ENCODE measurements at places on chromosomes 7 and 10.

DNA sequence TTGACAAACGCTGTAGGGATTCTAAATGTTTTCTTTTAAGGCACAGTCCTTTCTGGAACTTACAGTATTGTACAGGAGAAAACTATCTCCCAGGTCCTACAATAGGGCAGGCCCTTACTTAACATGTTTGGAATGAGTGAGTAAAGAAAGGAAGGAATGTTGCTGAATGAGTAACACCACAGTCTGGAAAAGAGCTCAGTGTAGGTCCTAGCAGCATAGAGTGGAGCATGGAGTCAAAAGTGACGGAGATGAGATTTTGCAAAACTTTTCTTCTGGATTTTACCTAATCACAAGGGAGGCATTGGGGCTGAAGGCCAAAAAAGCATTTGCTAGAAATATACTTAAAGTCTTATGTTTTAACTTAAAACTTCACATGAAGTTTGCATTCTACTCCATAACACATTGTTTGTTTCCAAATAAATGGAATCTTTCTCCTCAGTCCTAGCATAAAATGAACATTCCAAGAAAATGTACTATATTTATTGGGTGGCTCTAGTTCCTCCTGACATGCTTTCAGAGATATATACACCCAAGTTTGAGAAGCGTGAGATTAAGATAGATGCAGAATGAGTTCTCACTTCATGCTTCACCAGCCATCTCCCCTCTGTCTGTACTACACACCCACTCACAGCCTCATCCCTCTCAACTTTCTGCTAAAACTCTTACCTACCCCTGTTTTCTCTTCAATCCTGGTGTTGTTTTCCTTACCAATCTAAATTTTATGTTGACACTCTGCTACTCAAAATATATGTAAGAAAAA lies 20.2 kb upstream of the ADD3 start:
- DNase-seq = no peak

GRCh38 chr10:52027055-52027705 lies 286.9 kb upstream of the DKK1 start:
- DNase-seq = no peak

DNA sequence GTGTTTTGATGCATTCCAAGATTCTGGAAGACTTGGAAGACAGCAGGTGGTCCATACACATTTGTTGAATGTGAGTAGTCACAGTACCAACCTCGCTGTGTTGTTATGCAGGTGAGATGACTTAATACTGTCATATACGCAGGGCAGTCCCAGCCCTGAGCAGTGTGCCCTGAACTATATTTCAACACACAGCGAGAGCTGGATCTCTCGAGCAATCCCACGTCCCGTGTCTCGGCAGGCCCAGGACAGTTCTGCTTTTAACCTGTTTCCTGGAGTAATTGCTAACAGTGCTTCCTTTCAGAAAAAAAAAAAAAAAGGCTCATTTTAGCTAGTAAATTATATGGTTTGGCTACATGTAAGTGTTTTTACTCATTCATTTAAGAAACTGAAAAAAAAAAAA lies 179.7 kb downstream of the PRKCQ start:
- no peak for DNase-seq

GRCh38 chr7:29019896-29020295 lies 61.8 kb upstream of the TRIL start:
- no peak for DNase-seq

GRCh38 chr7:152583006-152583405 lies 92.9 kb downstream of the XRCC2 start:
- DNase-seq = no peak

GRCh38 chr10:13823709-13824405 lies 237.1 kb downstream of the PRPF18 start:
- DNase-seq = no peak

- no peak for DNase-seq
These were observed 25.9 kb upstream of the GALNT11 start for GRCh38 chr7:151999424-152000090.

DNA sequence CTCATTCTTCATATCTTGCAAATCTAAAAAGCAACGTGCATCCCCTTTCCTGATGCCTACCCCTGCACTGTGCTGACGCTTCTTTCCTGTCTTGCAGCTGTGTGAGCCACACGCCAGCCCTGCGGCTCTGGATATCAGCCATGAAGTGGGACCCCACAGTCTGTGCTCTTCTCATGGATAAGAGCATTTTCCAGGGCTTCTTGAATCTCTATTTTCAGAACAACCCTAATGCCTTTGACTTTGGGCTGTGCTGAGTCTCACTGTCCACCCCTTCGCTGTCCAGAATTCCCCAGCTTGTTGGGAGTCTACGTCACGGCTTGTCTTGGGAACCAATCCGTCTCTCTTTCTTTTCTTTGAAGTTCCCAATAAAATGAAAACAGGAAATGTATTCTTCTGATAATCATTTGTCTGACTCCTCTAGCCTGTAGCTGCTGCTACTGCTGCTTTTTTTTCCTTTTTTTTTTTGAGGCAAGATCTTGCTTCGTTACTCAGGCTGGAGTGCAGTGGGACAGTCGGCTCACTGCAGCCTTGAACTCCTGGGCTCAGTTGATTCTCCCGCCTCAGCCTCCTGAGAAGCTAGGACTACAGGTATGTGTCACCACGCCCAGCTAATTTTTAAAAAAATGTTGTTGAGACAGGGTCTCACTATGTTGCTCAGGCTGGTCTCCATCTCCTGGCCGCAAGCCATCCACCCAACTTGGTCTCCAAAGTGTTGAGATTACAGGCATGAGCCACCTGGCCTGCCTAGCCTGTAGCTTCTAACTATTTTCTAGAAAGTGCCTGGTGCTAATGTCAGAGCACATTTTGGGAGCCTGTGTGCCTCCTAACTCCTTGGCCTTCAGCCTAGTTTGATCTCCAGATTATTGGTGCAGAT lies 30.3 kb downstream of the GSTO2 start:
- no peak for DNase-seq

DNA sequence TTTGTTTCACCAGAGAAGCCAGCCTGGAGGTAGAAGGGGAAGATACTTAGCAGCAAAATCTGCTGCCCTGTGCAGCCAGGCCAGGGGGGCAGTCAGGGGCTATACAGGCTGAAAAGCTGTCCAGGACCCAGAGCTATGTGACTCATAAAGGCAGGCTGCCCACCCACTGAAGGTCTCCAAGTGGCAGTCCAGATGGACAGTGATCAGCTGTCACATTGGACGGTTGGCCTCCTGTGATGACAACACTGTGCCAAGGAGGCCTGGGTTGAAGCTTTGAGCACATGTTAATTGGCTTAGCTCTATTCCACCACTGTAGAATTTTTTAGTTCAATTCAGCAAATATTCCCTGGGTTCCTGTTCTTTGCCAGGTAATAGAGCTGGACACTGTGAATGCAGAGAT lies 577.3 kb upstream of the GALNT17 start:
- DNase-seq = no peak

DNA sequence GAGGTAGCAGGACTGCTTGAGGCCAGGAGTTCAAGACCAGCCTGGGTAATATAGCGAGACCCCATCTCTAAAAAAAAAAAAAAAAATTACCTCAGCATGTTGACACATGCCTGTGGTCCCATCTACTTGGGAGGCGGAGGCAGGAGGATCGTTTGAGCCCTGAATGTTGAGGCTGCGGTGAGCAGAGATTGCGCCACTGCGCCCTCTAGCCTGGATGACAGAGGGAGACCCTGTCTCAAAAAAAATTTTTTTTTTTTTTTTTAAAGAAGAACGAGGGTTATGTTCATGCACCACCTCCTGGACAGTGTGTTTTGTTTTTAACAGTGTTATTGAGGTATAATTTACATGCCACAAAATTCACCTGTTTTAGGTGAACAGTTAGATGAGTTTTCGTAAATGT lies 51.1 kb upstream of the SEPHS1 start:
- DNase-seq = no peak

DNA sequence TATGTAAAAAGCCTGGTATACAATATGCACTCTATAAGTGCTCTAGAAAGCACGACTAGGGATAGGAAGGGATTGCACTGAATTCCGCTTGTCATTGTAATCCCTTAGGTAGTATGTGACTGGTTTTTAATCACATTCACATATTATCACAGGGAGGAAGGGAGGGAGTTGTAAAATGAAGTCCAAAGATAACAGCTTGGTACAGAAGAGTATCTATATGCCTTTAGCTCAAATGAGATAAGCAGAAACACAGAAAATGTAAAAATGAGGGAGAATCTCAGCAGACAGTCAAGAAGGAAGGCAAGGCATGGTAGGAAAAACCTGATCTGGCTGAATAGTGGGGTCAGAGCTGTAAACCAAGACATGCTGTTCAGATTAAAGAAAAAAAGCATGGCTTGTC lies 63.4 kb downstream of the ABI1 start:
- DNase-seq = no peak

- no peak for DNase-seq
These were observed 4.0 kb upstream of the CROT start for GRCh38 chr7:87341441-87341840.

DNA sequence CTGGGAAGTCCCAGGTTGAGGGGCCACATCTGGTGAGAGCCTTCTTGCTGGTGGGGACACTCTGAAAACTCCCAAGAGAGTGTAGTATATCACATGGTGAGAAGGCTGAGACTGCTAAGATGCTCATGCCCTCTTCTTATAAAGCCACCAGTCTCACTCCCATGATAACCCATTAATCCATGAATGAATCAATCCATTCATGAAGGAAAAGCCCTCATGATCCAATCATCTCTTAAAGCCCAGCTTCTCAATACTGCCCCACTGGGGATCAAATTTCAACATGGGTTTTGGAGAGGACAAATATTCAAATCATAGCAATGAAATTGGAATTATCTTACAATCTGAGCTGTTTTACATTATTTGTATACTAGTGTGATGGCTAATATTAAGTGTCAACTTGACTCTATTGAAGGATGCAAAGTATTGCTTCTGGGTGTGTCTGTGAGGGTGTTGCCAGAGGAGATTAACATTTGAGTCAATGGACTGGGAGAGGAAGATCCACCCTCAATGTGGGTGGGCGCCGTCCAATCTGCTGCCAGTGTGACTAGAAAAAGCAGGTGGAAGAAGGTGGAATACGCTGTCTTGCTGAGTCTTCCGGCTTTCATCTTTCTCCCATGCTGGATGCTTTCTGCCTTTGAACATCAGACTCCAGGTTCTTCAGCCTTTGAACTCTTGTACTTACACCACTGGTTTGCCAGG lies 14.3 kb upstream of the UBE2D1 start:
- no peak for DNase-seq

GRCh38 chr7:139186146-139186545 lies 44.9 kb upstream of the UBN2 start:
- no peak for DNase-seq

DNA sequence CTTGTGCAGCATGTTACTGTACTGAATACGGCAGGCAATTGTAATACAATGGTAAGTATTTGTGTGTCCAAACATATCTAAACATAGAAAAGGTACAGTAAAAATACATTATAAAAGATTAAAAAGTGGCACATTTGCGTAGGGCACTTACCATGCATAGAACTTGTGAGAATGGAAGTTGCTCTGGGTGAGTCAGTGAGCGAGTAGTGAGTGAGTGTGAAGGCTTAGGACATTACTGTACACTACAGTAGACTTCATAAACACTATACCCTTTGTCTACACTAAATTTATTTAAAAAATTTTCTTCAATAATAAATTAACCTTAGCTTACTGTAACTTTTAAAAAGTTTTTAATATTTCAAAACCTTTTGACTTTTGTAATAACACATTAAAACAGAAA lies 37.5 kb downstream of the BPGM start:
- DNase-seq = no peak

- no peak for DNase-seq
These were observed 36.1 kb downstream of the XPNPEP1 start for GRCh38 chr10:109887243-109887642.

GRCh38 chr7:26334166-26334859 lies 42.7 kb downstream of the SNX10 start:
- DNase-seq = no peak

- DNase-seq = no peak
These were observed 493.1 kb downstream of the XPNPEP1 start for GRCh38 chr10:109430043-109430760.

DNA sequence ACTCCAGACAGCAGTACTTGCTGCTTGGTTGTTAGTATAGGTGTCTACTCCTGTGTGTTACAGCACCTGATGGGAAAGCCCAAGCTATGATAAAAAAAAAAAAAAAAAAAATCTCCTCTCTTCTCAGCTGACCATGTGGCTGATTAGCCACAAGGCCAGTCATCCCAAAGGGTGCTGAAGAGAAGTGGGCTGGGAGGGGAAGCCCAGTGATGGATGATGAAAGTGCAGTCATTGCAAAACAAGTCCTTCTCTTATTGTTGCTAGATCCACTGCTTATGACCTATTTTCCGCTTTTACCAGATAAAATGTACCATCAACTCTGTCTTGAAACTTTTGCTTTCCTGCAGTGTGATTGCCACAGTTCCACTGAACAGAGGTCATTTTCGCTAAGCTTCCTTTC lies 1092.5 kb upstream of the C7orf33 start:
- DNase-seq = no peak

DNA sequence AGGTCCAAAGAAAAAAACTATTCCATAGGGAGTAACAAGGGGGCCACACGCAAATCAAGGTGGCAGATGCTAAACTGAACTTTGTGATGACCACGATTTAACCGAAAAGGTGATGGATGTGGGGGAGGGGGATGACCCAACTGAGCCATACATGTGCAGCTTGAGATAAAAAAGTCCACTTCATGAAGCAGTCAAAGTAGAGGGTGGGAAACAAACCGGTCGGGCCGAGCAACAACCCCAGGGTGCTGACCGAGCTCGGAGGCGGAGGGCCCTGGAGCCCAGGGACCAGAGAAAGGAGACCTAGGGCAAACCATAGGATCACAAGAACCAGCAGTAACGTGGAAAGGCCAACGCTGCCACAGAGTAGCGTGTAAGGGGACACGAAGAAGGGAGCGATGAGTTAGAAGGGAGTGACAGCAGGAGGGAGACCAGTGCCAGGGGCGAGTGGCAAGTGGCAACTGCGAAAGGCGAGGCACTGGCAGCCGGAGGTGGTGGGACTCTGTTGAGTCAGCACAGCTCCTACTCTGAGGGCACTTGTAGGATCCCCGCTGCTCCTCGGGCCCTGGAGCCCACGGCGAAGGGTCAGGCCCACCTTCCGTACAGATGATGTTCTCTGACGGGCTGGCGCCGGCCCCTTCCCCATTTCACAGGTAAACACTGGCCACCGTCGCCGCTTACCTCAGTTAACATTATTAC lies 540 bp downstream of the SNX13 start:
- peak; percentile 30 for DNase-seq

DNA sequence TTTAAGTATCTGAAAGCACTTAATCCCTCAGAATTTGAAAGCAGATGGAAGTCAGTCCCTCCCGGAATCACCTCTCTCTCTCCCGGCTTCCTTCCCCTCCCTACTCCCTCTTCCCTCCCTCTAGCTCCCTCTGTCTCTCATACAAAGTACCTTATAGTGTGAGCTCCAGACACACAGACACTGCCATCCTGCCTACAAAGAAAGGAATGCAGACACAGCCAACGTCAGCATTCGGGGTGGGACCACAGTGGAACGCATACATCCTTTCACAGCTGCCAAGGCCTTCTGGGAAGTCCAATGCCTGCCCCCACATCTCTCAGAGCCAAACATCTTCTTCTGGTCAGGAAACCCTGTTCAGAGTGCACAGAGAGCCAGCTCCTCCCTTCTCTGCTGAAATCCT lies 9.3 kb downstream of the NOD1 start:
- DNase-seq = peak; percentile 64

Data from DMS153 (cell line).